Astrocyte (in vitro differentiated cells and primary cell): ENCODE measurements at places on chromosomes 11 and 22. TPM values are rescaled to one million over a fixed set of nuclear protein-coding genes. Genes with fewer than 3 reads are reported as not detected.

GRCh38 chr11:12123273-12123672 lies 12.9 kb downstream of the MICAL2 start:
- peaks cover 85% of the 10 kb centered on the region for H3K4me1 ChIP-seq
- DNase-seq, result peak; percentile 82
- H3K27ac ChIP-seq, result peak overlapping the region; percentile 63
- H3K36me3 ChIP-seq, result peaks cover 34% of the 10 kb centered on the region
- no peak overlapping the region for H3K4me3 ChIP-seq

DNA sequence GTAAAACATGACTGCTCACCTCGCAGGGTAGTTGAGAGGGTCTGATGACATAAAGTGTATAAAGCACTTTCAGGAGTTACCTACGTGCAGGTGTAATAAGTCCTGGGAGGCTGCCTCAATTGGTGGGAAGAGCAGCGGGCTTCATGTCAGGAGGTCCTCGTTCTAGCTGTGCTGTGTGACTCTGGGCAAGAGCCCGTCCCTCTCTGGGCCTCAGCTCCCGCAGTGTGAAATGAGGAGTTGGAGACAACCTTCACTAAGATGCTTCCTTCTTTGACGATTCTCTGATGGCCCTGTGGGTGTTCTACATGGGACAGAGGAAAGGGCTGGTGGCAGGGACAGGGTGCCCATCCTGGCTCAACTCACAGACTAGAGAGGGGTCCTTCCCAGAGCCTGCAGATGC lies 57.8 kb downstream of the TP53I11 start:
- H3K27me3 ChIP-seq, result peaks cover 24% of the 10 kb centered on the region
- no peak for DNase-seq
- no peak overlapping the region for H3K27ac ChIP-seq
- no peaks in the 10 kb centered on the region for H3K36me3 ChIP-seq
- H3K4me1 ChIP-seq, result no peaks in the 10 kb centered on the region

DNA sequence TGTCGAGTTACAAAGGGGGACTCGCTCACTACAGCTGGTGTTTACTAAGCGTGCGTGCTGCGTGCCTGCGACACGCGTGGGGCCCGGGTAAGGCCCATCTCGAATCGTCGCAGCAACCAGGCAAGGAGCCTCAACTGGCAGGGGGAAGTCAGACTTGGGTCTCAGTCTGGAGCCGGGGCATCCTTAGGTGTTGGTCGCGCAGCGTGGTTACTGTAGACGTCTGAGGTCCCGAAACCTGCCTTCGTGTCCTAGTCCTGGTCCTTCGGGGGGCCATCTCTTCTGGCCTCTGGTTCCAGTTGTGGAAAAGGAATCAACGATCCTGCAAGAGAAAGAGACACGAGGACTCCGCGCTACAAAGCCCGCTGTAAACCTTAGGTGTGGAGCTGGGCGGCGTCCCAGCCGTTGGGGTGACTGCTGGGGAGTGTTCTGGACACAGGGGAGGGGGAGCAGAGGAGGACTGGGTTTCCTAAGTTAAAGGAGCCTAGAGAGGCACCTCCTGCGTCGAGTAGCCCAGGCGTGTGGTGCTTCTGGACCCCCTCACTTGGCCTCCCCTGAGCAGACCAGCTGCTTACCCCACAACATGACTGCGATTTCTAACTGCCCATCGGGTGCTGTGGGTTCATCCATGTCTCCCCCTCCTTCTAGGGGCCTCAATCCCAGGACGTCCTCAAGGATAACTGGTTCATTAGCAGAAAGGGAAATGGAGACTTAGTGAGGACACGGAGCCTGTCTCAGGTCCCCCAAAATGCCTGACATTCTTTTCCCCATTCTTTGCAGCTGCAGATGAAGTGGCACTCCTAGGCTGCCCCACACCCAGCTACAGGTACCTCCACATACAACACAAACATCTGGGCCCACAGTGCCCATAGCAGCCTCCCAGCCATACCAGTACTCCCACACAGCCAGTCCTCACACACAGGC lies 4.9 kb upstream of the WNT11 start:
- no peak overlapping the region for H3K27ac ChIP-seq
- peak overlapping the region; percentile 40 for H3K4me3 ChIP-seq
- no peak for DNase-seq
- H3K36me3 ChIP-seq, result no peaks in the 10 kb centered on the region

GRCh38 chr11:100473390-100473740 lies 213.7 kb upstream of the ARHGAP42 start:
- no peak overlapping the region for H3K4me3 ChIP-seq
- no peaks in the 10 kb centered on the region for H3K36me3 ChIP-seq
- no peak overlapping the region for H3K27ac ChIP-seq
- H3K27me3 ChIP-seq, result no peaks in the 10 kb centered on the region

DNA sequence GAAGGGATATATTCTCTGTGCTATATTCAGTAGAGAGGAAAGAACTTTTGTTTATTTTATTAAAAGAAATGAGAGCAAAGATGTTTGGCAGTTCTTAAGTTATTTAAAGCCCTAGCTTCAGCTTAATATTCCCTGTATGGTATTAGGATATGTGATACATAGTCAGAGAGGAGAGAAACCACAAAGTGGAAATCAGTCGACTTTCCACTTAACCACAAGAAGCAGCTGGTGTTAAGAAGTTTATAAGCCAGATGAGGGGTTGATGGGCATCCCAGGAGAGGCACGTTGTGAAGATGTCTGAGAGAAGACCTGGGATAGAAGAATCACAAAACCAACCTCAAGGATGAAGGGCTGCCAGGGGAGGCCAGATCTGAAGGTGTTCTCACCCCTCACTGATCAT lies 23.3 kb upstream of the PHF21B start:
- H3K27ac ChIP-seq, result no peak overlapping the region
- no peaks in the 10 kb centered on the region for H3K4me1 ChIP-seq
- no peak overlapping the region for H3K4me3 ChIP-seq
- peaks cover 32% of the 10 kb centered on the region for H3K27me3 ChIP-seq
- DNase-seq, result no peak

DNA sequence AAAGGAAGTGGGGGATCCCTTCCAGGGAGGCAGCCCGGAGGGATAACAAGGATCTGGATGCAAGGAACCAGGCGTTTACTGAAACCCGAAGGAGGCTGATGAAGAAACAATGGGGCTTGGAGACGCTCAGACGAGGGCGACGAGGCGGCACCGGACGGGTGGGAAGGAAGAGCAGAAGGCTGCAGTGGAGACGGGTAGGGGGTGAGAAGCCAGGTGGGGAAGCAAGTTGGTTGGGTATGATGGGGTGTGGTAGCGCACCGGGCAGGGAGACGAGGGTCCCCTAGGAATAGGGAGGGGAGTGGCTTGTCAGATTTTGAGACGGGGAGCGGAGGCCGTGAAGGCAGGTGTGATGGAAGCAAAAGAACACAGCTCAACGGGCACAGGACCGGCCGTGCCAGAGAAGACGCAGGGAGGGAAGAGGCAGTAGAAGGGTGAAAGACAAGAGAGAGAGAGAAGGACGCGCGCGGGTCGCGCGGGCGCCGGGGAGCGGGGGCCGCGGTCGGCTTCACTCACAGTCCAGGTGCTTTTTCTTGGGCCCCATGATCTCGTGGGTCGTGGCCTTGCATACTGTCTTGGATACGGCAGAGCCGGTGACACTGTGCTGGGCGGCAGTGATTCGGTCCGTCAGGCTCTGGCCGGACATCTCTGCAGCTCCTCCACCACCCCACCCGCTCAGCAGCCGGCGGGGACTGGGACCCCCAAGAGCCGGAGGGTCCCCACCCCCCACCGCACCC lies 579 bp downstream of the PICALM start:
- peak overlapping the region; percentile 100 for H3K27ac ChIP-seq
- peaks cover 20% of the 10 kb centered on the region for H3K4me1 ChIP-seq
- no peaks in the 10 kb centered on the region for H3K36me3 ChIP-seq
- DNase-seq, result no peak

DNA sequence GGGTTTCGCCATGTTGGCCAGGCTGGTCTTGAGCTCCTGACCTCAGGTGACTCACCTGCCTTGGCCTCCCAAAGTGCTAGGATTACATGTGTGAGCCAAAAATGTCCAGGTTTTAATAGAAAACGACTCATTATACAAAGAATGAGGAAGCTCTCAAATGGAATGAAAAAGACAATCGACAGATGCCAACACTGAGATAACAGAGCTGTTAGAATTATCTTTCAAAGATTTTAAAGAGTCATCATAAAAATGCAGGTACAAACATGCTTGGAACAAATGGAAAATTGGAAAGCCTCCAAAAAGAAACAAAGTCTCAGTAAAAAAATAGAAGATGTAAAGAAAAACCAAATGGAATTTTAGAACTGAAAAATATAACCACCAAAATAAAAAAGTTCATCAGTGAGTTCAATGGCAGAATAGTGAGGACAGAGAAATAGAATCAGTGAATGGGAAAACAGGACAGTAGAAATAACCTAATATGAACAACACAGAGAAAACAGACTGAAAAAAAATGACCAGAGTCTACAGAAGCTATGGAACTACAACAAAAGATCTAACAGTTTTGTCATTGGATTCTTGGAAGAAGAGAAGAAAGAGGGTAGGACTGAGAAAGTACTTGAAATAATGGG lies 10.9 kb downstream of the GAB2 start:
- no peak overlapping the region for H3K4me3 ChIP-seq
- no peaks in the 10 kb centered on the region for H3K36me3 ChIP-seq
- no peak for DNase-seq
- H3K4me1 ChIP-seq, result no peaks in the 10 kb centered on the region

- peak; percentile 25 for DNase-seq
- H3K27ac ChIP-seq, result no peak overlapping the region
- no peaks in the 10 kb centered on the region for H3K36me3 ChIP-seq
- H3K4me1 ChIP-seq, result no peaks in the 10 kb centered on the region
Observed at GRCh38 chr11:128394431-128395089, 192.8 kb downstream of the ETS1 start.

GRCh38 chr11:135069063-135069462 lies 657.0 kb upstream of the B3GAT1 start:
- no peaks in the 10 kb centered on the region for H3K36me3 ChIP-seq
- H3K4me3 ChIP-seq, result no peak overlapping the region
- no peaks in the 10 kb centered on the region for H3K4me1 ChIP-seq
- H3K27me3 ChIP-seq, result no peaks in the 10 kb centered on the region
- H3K27ac ChIP-seq, result no peak overlapping the region

DNA sequence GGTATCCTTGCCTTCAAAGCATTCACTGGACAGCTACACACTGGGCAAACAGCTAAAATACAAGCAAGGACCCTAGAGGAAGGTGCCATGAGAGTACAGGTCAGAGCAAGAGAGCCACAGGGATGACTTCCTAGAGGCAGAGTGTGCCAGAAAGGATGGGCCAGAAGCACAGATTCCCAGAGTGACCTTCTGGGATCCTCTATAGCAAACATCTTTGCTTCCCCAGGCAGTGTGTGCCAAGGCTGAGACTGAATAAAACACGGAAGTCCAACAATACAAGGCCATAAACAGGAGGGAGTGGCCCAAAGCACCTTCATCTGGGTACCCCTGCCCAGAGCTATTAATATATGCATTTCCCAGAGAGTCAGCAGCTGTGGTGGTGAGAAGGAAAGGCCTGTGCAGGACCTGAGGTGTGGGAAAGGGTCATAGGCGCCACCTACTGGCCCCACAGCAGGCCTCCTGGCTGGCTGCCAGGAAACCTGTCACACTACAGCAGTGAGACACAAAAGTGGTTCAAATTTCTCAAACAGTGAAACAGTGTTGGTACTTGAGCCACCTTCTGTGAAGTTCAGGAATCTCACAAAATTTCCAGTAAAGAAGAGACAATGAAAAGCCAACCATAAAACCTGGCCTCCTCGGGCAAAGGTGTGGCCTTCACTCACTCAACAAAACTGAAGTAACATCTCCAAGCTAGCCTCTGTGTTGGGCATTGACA lies 20.3 kb downstream of the CLPB start:
- H3K4me1 ChIP-seq, result no peaks in the 10 kb centered on the region
- no peaks in the 10 kb centered on the region for H3K36me3 ChIP-seq
- H3K4me3 ChIP-seq, result no peak overlapping the region
- no peak overlapping the region for H3K27ac ChIP-seq
- H3K27me3 ChIP-seq, result no peaks in the 10 kb centered on the region

DNA sequence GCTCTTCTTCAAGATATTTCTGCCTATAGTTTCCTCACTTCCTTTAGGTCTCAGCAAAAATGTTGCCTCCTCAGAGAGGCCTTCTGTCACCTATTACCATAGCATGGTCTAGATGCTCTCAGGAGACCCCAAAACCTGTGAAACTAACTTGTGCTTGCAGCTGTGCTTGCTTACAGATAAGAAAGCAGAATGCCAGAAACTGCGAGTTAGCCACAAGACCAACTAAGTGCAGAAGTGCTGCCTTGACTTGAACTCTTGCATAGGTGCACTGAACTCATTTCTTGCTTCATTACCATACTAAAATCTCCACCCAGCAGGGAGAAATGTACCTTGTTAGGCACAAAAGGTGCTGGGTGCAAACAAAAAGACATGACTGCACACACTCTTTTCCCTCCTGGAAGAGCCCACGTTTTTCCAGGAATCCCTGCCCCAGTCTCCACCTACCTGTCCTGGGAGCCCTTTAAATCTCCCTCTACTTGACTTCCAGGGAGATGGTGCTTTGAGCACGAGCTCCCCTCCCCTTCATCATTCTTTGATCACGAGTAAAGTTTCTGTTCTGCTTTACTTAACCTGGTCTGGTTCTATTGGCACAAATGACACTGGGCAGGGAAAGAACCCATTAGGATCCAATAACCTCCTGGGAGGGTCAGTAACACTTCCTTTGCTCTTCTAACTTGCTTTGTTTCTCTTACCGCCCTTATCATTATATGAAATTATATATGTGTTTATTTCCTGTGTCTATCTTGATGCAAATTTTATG lies 137.7 kb upstream of the DDI1 start:
- H3K27me3 ChIP-seq, result no peaks in the 10 kb centered on the region
- H3K4me1 ChIP-seq, result no peaks in the 10 kb centered on the region
- H3K36me3 ChIP-seq, result no peaks in the 10 kb centered on the region
- DNase-seq, result no peak

DNA sequence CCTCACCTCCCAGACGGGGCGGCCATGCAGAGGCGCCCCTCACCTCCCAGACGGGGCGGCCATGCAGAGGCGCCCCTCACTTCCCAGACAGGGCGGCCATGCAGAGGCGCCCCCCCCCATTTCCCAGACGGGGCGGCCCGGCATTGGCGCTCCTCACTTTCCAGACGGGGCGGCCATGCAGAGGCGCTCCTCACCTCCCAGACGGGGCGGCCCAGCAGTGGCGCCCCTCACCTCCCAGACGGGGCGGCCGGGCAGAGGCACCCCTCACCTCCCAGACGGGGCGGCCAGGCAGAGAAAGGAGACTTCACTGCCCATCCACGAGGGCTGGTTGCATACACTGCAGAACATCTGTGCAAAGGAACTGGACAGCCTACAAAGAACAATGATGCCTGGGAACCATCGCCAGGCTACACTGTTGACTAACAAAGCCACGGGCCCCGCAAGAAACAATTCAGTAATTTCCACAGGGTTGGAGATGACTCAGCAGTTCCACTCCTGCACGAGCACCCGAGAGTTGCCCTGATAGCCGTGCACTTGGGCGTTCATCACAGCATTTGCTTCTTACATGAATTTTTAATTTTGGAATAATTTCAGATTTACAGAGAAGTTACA lies 58.7 kb downstream of the CTTN start:
- no peaks in the 10 kb centered on the region for H3K27me3 ChIP-seq
- no peak overlapping the region for H3K4me3 ChIP-seq
- peak; percentile 43 for DNase-seq

Gene RAC2
- 0.61 and 0.65 TPM in 2 replicates for total RNA-seq

Gene ASPHD2
- total RNA-seq, result 11.7 and 13.0 TPM in 2 replicates

Gene MN1
- total RNA-seq, result 98.6 and 110 TPM in 2 replicates

Gene PRR33
- not detected in 2 replicates for total RNA-seq

Gene MAP6
- 3.0 and 3.9 TPM in 2 replicates for total RNA-seq

Gene PCSK7
- 43.6 and 53.3 TPM in 2 replicates for total RNA-seq
